GDM1 (cell line): ENCODE measurements at places on chromosomes 12 and 14.

DNA sequence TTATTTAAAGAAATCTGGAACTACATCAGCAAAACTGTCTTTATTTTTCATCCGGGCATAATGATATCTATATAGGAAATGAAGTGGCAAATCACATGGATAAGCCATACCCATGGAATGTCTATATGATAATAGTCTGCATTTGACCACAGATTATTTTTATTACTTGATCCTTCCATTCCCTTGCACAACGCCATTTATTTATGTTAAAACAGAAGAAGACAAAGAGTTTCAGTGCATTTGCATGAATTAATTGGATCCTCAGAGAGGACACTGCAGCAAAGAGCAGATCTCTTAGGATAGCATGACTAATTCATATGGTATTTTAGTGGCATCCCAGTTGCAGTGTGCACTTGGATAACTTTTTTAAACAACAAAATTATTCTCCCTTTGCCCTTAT is 345.0 kb downstream of the CCDC91 start:
- no peak for DNase-seq

DNA sequence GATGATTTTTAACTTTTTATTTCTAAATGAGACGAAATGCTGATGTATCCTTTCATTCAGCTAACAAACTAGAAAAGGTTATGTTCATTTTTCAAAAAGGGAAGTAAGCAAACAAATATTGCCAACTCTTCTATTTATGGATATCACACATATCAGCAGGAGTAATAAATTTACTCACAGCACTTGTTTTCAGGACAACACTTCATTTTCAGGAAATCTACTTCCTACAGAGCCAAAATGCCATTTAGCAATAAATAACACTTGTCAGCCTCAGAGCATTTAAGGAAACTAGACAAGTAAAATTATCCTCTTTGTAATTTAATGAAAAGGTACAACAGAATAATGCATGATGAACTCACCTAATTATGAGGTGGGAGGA is 139.6 kb downstream of the HMGA2 start:
- DNase-seq: no peak

DNA sequence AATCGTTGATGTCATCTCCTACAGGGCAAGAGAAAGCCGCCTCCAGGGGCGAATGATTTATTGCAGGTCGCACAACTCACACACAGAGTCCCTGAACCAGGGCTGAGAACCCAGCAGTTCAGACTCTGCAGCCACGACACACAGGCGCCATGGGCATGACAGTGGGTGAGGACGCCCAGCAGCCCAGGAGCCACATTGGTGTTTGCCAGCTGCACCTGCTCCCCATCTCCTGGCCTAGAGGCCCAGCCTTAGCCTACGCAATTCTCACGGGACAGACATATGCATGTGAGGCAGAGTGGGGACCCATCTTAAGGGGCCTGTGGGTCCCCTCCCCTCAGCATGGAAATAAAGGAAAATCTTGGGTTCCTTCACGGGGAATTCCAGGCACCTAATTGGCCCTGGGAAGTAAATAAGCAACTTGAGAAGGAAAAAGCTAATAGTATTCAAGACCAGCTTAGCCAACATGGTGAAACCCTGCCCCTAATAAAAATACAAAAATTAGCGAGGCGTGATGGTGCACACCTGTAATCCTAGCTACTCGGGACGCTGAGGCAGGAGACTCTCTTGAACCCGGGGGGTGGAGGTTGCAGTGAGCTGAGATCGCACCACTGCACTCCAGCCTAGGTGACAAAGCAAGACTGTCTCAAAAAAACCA is 69.3 kb downstream of the RIMBP2 start:
- DNase-seq: no peak

DNA sequence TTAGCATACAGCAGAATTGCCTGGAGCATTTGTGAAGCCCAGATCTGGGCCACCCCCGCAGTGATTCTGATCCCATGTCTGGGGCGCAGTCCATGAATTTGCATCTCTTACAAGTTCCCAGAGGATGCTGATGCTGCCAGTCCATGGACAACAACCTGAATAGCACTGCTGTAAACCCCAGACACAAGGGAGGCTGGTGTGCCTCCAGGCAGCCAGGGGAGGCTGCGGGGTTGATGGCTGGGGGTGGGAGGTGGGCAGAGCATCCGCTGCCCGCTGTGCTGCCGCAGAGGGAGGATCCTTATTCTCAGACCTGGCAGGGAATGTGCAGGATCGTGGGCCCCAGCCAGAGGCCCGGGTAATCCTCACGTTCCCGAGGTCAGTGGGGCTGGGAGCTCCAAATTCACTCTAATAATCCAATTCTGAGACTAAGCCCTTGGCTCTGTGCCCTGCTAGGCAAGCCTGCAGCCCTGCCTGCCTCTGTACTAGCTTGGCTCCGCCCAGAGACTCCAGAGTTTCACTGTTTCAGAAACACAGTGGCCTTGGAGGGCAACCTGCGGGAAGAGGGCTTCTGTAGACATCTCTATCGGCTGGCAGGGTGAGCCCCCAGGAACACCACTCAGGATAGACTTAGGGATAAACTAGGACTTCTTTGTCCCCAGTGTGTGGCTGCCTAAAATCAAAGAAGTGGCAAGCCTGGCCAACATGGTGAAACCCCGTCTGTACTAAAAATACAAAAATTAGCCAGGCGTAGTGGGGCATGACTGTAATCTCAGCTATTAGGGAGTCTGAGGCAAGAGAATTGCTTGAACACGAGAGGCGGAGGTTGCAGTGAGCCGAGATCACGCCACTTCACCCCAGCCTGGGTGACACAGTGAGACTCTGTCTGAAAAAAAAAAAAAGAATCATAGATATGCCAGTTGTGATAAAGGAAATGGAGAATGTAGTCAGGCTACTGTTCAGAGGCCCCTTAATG is 17.8 kb upstream of the MLEC start:
- DNase-seq: no peak

DNA sequence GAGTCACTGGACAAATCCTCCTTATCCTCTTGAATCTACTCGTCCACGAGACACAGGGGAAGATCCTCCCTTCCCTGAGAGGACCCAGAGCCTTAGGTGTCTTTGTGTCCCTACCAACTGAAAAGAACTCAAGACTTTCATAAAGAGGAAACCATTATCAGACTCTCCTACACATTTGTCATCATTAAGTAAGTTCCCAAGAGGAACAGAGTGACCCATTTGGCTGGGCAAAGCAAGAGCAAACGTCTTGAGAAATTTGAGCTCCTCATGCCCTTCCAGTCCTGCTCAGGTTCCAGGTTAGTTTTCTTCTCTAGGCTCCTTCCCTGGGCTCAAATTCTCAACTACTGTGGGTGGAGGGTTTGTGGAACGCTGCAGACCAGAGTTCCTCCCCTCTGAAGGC is 5.7 kb downstream of the MLF2 start:
- DNase-seq: no peak

DNA sequence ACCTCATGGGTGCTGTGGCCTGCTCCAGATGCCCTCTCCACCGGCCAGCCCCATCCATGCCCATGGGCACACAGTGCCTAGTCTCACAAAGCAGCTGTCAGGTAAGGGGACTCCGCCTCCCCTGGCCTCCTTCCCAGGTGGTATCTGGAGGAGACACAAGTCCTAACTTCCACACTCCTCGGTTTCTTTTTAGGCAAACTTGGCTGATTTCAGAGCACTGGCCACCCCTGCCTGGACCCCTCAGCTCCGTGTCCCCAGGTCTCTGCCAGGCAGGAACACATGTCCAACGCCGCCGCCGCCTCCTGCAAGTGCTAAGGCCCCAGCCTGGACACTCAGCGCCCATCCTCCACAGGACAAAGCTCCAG is 324.1 kb upstream of the DIO3 start:
- DNase-seq: no peak

DNA sequence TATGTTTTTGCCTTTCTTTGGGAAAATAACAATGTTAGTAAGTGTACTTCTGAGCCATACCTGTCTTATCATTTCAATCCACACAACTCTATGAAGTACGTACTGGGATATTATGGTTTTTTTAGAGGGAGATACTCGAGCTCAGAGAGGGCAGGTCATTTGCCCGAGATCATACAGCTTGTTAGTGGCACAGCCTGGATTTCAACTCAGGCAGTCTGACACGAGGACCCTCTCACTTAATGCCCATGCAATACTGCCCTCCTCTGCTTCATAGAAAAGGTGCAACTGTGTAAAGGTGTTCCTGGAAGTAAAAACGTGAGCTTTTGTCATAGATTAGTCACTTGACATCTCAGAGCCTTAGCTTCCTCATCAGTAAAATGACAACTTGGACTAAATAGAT is 128.0 kb downstream of the NDUFA12 start:
- no peak for DNase-seq

- DNase-seq: no peak
Measured at GRCh38 chr12:117124421-117125271, 25.4 kb upstream of the TESC start.

GRCh38 chr12:48109424-48109823 is 3.5 kb upstream of the SENP1 start:
- no peak for DNase-seq

DNA sequence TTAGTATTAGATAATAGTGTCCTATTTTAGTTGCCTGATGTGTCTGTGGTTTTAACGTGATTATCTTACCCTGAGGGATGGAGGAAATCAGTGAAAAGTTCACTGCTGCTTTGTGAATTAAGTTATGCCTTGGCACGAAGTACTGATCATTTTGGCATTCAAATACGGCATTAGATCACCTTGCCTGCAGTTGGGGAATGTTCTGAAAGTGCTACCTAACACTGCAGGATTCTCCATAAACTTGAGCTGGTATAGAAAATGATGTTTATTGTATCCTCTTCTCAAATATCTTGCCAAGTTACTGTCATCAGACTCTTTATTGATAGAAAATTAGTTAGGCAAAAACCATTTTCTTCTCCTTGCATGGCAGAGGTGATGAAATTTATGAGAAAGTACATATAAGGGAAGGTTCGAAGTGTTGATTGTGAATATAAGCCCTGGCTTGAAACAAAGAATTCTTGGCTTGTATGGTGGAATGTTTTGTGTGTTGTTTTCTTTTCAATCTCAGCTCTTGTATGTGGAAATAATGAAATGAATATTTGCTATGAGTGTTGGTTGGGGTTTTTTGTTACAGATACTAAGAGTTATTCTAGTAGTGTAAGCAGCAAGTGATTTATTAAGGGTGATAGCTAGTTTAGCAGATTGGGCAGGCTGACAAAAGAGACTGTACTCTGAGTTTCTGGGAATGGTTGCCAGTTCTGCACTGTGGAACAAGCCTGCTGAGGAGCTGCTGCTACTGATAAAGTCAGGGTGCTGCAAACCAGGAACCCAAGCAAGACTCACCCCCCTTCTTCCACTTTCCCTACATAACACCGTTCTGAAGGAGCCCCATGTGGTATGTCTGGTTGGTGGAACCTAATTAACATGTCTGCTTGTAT is 448.3 kb downstream of the PCNX1 start:
- DNase-seq: no peak

- no peak for DNase-seq
Measured at GRCh38 chr12:58291106-58291505, 349.7 kb downstream of the ATP23 start.

DNA sequence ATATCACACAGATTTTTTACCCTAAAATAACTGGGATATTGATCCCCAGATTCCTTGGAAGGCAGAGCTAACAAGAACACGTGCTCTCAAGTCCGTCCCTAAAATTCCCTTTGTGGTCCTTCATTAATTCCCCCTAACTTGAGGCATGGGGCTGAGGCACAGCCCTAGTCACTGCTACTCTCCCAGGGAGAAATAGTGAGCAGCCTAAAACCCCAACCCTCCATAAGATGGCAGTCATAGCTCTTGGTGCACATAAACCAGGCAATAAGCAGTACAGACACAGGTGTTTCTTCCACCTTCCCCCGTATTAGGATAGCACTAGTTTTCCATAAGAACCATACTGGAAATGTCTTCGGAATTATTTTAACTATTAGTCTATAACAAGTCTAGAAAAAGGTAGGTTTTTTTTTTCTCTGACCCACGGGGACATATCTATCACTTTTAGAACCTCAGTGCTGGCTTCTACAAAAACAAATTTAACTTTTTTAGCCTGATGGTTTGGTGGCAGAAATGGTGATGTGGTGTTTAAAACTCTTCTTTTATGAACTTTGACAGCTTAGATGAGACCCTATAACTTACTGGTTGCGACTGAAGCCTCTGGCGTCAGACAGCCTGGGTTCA is 3.1 kb upstream of the ARHGEF40 start:
- DNase-seq: no peak

- no peak for DNase-seq
Measured at GRCh38 chr14:104935955-104936354, 11.3 kb downstream of the PLD4 start.

DNA sequence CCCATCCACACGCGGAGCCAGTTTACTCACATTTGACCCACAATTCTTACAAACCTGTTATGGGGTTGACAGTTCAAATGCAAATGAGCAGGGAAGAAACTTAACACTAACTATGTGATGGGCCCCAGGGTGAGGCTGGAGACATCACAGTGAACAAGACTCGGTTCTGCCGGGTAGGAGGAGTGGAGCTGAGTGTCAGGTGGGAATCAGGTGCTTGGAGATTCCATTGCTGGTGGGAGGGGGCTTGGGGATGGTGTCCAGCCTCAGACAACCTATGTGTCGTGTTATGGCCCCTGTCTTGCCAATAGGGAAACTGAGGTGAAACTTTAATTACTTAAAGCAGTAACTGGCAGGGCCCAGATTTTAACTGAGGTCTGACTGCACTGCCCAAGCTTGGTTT is 41.9 kb downstream of the BEGAIN start:
- DNase-seq: no peak

DNA sequence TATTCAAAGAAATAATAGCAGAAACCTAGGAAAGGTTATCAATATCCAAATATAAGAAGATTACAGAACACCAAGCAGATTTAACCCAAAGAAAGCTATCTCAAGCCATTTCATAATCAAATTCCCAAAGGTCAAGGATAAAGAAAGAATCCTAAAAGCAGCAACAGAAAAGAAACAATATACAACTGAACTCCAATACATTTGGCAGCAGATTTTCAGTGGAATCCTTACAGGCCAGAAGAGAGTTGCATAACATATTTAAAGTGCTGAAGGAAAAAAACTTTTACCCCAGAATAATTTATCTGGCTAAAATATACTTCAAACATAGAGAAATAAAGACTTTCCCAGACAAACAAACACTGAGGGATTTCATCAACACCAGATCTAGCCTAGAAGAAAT is 54.3 kb downstream of the DENND5B start:
- no peak for DNase-seq

DNA sequence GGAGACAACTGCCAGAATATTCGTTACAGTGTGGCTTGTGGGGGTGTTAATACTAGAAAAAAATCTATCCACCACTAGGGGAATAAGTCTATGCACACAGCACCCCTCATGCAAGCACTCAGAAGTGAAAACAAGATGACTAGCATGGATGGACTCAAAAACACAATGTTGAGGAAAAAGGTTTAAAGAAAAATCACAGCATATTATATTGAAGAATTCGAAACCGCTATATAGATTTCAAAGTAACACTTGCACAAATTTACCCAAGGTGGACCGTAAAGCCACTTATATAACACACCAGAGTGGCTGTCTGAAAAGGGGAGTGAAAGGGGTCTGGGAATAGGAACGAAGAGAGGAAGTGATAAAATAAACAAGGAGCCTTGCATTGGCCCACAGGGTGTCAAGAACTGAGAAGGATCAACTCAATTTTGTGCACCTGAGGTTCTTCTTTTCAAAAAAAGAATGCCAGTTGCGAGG is 544 bp downstream of the ABCD4 start:
- DNase-seq: no peak

- no peak for DNase-seq
Measured at GRCh38 chr14:105581551-105582341, 55.4 kb downstream of the TMEM121 start.
